ENCODE measurements at places on chromosomes 7 and 10.

GRCh38 chr10:36577126-36577525 is 548.3 kb upstream of the ANKRD30A start:
- no peak for DNase-seq

GRCh38 chr10:118680197-118680596 is 74.6 kb downstream of the CACUL1 start:
- no peak for DNase-seq

GRCh38 chr10:75432763-75433162 is 1.3 kb downstream of the LRMDA start:
- DNase-seq: no peak

DNA sequence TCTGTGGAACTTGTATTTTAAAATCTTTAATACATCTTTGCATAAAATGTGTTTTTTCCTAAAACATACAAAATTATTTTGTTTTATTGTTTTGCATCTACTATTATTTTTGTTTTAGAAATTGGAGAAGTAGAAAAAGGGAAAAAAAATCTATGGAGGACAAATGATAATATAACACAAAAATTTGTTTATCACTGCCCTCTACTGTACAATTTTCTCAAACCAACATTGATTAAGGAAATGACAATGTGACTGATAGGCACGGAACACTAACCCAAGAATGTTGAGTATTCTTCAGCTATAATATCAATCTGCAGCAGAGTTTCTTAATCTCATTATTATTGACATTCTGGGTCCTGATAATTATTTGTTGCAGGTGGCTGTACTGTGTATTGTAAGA is 9.5 kb upstream of the ING3 start:
- DNase-seq: no peak

DNA sequence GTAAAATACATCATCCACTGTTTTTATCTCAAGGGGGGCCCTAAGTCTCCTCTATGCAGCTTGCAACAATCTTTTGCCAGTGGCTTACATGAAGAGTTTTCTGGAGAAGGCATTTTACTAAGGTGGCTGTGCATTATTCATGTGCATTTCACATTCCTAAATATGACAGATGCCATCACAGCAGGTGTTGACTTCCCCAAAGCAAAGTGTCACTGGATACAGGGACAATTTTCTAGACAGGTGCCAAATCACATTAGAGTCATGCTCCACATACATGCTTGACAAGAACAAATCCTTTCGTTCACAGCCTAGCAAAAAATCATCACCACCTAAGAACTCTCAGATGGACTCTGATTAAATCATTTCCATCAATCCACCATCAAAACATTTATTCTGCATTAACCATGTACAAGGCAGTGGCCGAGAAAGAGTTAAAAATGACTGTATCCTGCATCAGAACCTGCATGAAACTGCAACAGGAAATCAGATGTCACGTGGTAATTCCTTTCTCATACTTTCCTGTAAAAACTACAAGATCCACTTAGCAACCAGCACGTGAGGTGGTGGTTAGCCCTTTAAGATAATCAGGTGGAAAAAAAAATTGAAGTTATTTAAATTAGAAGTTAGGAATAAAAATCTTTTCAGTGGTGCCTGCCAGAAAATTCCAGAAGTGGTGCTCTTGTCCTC is 88.2 kb upstream of the AFAP1L2 start:
- DNase-seq: no peak

- no peak for DNase-seq
Observed at GRCh38 chr7:93228302-93228701, 2.0 kb upstream of the HEPACAM2 start.

GRCh38 chr7:151240942-151241754 is 7.3 kb downstream of the SMARCD3 start:
- DNase-seq: no peak

- DNase-seq: peak; percentile 89
Observed at GRCh38 chr7:73978661-73979563, 49.1 kb upstream of the ELN start.

GRCh38 chr10:17023386-17024298 is 106.0 kb downstream of the CUBN start:
- DNase-seq: no peak

DNA sequence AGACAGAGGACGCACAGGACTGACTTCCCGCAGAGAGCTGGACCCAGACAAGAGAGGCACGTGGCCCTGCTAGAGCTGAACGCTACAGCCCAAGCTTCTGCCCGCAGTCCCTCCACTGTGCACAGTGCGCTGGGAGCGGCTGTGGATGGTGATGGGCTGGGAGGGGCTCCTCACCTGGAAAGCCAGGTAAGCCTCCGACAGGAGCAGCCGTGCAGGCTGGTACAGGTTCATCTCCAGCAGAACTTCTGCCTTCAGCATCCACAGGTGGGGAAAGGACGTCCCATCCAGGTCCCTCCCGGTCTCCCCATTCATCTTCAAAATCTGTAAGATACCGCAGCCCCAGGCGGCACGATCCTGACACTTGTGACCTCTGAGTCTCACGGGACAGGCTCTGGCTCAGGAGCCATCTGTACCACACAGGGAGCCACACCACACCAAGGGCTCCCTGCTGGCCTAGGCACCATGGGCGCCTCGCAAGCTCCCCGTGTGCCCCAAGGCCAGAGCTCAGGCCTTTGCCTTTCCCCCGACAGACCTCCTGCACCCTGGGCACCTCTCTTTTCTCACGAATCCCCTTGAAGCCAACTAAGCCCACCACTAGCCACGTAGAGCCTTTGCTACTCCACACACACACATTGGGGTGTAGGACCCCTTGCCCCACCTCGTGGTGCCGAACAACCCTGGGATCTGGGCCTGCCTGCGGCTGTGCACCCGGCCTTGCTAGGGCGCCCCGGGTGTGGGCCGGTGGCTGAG is 76.3 kb downstream of the CFAP46 start:
- DNase-seq: peak; percentile 35

DNA sequence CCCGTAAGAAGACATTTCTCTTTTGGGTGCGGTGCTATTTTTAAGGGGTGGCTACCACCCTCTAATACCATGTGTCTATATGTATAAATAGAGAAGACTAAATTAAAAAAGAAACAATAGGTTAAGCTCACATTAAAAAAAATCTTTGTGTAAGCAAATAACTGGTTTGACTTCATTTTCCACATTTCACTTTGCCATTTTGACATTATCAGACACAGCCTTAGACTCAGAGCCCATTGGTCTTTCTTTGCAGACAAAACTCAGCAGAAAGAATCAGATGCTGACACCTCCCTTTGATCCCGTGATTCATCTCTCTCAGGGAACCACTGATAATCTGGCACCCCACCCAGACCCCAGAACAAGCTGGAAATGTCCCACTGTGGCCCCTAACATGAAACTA is 74.5 kb downstream of the EMX2 start:
- DNase-seq: no peak

Measured in right lobe of liver (tissue), 6 donors.